ENCODE measurements at places on chromosomes 7 and 10. TPM values are rescaled to one million over a fixed set of nuclear protein-coding genes. Genes with fewer than 3 reads are reported as not detected.

DNA sequence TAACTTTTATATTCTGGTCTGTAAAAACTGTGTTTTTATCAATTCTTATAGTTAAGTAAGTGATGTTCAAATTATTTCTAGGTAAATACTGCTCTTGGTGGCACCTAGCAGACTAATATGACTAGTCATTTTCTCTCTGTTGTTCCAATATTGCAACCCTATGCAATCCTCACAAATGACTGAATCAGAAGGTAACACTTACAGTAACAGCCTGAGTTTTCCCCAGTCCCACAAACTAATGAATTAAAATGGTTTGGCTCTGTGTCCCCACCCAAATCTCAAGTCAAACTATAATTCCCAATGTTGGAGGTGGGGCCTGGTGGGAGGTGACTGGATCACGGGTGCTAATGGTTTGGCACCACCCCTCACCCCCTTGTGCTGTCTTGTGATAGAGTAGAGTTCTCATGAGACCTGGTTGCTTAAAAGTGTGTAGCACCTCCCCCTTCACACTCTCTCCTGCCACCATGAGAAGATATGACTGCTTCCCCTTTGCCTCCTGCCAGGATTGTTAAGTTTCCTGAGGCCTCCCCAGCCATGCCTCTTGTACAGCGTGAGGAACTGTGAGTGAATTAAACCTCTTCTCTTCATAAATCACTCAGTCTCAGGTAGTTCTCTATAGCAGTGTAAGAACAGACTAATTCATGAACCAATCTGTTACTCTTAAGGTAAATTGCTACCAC is 43.5 kb downstream of the MTPN start:
- peak overlapping the region; percentile 6 for H3K27ac ChIP-seq
- H3K4me3 ChIP-seq, result no peak overlapping the region
- no peak for DNase-seq
- H3K36me3 ChIP-seq, result peaks cover 8% of the 10 kb centered on the region
- no peaks in the 10 kb centered on the region for H3K4me1 ChIP-seq
- H3K27me3 ChIP-seq, result no peaks in the 10 kb centered on the region

DNA sequence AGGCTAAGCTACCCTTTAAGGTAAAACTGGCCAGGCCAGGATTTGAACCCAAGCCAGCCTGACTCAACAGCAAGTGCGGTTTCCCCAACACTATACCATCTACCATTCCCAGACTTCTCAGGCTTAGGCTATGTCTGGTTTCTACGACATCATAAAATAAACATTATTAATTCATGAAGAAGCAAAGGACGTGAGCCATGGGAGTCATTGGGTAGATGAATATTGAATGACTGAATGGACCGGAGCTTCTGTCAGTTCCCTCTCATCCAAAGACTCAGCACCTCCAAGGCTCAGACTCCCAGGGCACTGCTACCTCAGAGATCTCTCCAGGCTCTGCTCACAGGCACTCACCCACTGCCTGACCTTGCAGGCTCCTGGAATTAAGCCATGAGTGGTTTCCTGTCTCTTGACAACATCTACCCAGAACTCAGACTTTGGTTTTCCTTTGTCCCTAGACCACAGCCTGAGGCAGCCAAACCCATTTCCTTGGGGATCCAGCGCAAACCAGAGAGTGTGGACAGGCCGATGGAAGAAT is 64.6 kb upstream of the STEAP1B start:
- peak overlapping the region; percentile 84 for H3K27ac ChIP-seq
- H3K4me1 ChIP-seq, result peaks cover 73% of the 10 kb centered on the region
- H3K27me3 ChIP-seq, result no peaks in the 10 kb centered on the region
- no peak for DNase-seq

DNA sequence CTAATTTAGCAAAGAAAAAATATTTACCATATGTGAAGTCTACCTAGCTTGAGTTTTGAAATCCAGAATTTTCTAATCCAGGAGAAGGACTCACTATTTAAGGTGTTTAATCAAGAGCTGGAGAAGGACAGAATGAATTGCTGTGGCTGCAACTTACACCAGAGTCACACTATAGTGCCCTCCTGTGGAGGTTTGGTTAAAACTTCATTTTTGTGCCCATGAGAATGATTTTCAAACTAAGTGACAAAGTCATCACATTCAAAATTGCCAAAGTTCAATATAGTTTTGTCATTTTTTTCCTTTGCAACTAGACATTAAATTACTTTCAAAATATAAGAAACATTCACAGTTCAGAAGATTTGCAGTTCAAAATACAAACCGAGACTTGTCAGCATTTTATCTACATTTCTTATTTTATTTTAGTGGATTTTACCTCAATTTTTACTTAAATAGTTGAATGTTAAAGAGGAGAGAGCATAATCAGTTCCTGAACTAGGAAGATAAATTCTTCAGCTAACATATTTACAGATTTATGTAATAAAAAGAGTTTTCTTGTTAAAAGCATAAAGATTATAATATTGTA is 70.7 kb downstream of the CABCOCO1 start:
- H3K4me3 ChIP-seq, result no peak overlapping the region
- H3K27ac ChIP-seq, result no peak overlapping the region
- H3K4me1 ChIP-seq, result no peaks in the 10 kb centered on the region

DNA sequence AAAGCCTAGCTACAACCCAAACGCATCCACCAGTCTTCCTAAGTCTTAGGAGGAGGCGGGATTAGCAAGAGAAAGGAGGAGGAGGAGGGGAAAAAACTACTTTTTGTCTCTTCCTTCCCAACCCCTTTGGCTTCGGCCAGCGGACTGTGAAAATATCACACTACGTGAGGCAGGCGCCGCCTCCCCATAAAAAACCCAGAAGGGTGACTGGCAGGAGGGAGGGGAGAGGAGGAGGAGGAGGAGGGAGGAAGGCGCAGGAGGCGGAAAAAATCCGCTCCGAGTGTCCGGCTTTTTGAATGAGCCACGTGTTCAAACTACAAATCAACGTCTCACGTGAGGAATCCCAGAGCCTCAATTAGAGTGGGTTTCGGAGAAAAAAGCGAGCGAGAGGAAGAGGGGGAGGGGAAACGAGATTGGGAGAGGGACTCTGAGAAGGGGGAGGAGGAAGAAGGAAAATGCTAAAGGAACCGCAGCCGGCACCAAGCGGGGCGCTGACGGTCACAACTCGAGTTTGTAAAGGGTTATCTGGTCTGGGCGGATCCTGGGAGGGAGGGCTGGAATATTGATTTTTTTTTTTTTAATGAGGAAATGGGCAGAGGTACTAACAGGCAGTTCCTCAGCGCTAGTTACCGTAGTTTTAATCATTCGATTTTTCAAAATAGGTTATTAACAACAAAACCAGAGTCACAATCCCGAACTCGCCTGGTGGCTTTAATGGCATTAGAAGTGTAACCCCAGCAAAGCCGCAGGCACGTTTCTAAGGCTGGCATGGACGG is at the start of gene IGF2BP3:
IGF2BP3 (minus strand) TSS at position 162 of the 776 bp plus-strand sequence. CDS start 381 bp downstream, outside the sequence.
- no peaks in the 10 kb centered on the region for H3K27me3 ChIP-seq
- DNase-seq, result peak; percentile 97
- H3K27ac ChIP-seq, result peak within 1 kb of the TSS; percentile 92
- peak within 1 kb of the TSS; percentile 73 for H3K4me3 ChIP-seq
- peaks cover 9% of the 10 kb centered on the region for H3K36me3 ChIP-seq

MNX1 gene
- 0.33 TPM for total RNA-seq

Measured in PC-9 (cell line).